ENCODE measurements at places on chromosomes 6 and 20.

DNA sequence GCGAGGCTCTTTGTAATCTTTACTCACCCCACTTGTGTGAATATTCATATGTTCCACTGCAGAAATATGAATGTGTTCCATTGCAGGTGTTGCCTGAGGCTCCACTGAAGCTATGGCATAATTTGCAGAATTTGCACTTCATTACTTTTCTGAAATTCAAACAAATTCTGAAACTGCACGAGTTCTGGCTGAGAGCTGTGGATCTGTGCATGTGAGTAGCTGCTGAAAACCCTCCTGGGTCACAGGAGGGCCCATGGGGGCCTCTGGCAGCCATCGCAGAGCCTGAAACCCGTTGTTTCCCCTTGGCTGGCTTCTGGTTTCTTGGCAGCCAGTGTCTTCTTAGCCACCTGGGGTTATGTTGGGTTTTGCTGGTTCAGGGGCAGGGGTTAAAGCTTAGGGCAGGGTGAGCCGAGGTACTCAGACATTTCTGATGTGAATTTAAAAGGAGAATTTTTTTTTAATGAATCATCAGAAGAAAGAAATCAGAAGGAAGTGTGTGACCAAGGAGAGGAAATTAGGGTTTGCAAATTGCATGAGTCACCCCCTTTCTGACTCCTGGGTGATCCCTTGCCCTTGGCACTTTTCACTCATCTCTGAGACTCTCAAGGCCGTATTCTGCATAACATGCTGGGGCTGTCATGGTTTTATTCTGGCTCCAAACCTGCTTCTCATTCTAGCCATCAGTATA, 40.6 kb downstream of the TOX2 start:
- DNase-seq = no peak

- DNase-seq = no peak
Observed at GRCh38 chr6:158903801-158904200, 84.6 kb upstream of the EZR start.

- DNase-seq = no peak
Observed at GRCh38 chr6:43235841-43236240, 6.6 kb upstream of the DNPH1 start.

DNA sequence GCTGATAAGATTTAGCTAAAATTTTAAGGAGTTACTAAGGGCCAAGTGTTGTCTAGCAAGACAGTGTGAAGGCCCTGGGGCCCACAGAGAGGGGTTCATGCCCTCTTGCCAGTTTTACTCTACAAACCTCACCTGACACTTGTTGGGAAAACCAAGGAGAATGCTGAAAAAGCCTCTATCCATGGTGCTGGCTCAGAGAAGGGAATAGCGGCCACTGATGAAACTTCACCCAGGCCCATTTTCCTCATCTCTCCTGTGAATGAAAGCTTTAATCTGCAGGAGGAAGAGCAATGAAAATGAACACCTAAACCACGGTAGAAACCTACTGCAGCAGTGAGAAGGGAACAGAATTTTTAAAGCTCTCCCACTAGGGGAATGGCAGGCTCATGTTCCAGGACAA, 317.3 kb upstream of the CNR1 start:
- no peak for DNase-seq

DNA sequence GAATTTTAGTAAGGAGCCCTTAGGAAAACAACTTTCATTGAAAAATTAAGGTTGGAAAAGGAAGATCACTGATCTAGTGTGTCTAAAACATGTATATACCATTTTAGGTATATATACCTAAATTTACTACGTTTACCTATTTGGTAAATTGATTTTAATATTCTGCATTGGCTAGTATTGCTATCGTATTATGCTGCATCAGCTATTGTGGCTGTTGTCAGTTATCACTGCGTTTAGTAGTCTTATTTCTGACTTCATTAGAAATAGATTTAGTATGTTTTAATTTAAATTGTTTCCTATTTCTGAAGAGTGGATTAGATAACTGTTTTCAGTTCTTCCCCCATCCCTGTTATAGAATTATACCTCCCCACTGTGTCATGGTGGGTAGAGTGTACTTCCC, 101.7 kb upstream of the ARG1 start:
- no peak for DNase-seq

GRCh38 chr6:82711971-82712370, 348.4 kb downstream of the TPBG start:
- DNase-seq = no peak

DNA sequence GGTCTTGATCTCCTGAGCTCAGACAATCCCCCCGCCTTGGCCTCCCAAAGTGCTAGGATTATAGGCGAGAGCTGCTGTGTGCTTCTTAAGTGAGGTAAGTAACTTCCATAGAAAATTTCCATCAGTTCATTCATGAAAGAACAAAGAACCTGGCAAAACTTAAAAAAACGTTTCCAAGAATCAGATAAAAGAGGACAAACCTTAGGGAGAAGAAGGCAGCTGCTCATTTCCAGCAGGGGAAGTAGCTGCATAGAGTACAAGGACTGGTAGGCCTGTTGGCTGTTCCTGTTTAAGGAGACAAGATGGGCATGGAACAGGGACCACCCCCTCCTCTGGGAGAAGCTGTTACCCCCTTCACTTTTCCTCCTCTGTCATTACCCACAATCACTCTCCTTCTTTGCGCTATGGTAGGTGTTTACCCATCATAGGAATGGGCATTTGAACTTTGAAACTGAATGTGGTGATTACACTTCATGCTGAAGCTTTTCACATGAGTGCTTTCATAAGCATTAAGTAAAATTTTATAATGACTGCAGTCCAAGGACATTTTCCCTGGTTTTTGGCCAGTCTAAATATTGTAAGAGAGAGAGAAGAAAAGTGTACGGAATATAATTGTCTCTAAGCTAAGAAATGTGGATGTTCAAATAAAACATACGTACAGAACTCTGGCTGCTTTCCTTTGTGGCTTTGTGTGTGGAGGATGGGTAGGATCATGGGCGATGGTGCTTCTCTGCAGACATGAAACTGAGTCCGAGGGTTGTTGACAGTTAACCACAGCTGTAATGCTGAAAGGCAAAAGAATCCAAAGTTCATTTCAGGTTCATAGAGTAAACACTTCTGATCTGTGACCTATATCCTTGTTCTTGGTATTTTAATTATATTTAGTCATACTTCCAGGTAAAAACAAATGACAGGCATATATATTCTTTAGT, 56.4 kb downstream of the CCN2 start:
- DNase-seq = no peak

- no peak for DNase-seq
Observed at GRCh38 chr6:89073014-89073620, 7.4 kb upstream of the PNRC1 start.

GRCh38 chr6:28336284-28337120, 554 bp upstream of the ZSCAN31 start:
- DNase-seq = no peak

DNA sequence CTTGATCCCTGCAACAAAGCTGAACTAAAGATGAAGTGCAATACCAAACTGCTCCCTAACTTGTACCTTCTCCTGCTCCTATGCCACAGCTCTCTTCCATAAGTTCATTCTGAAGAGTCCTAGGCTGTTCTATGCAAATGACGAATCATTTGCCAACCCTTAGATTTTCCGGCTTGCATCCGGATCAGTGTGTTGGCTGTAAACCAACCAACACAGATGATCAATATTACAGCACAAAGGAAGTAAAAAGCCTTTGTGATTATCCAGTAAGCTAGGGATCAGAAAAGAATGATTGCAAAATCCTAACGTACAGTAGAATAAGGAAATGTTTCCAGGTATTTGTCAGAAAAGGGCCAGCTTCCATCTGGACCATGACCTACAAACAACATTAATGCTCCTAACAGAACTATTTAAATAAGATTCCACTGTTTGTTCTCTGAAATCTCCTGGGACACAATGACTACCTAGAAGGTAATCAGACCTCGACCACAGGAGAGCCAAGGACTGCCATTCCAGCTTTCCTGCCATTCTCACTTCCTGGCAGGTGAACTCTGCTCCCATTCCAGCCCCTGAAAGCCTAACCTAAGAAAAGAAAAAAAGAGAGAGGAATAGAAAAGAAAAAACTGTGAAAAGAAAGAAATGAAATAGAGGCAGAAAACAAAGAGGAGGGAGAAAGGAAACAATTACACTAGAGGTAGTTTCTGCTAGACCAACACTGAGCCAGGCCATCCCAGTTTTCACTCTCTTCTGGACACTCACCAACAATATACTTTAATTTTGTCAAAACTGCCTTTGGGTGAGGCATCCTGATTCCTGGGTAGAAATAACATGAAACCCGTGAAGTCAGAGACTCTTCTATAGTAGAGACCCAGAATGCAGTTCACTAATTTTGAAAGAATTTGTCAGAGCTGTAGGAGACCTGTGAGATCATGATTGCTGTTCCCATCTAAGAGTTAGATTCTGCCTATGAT, 19.7 kb downstream of the GMDS start:
- no peak for DNase-seq

DNA sequence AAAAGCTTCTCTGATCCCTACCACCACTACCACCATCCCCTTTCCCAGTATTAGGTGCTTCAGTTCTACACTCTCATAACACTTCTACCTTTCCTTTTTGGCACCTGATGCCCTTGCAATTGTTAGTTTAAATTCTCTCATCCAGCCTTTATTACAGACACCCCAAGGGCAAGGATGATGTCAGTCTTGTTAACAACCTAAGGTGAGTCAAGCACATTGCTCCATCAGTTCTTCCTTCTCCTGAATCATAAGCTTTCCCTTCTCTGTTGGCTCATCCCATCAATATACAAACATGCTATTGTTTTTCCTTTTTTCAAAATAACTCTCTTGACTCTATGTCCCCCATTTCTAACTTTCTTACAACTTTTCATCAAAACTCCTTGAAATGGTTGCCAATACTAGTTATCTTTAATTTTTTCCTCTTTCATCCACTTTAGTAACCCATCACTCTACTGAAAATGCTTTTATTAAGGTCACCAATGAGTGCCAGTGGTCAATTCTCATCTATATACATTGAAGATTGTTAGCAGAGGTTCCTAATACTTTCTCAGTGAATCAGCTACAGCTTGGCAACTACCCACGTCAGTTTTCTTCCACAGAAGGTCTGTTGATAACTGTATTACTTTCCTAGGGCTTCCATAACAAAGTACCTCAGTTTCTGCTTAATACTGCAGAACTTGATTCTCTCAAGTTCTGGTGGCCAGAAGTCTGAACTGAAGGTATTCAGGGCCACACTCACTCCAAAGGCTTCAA, 97.1 kb upstream of the FLRT3 start:
- no peak for DNase-seq

- DNase-seq = no peak
Observed at GRCh38 chr6:107729098-107729497, 95.0 kb downstream of the SCML4 start.

DNA sequence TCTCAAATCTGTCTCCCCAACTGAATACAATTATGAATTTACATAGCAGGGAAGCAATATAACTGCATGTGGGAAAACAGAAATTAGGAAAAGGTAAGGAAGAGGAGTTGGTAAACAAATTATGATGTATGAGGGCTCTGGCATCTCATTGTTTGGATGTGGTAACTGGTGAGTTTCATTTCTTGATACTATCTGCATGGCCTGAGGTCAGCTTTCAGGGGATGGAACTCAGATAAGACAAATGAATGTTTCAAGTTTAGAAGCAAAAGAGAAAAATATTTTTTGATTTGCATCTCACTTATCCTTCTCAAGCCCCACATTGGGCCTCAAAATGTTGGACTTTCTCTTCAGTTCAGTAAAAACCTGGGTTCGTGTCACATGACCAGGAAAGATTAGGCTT, 302.2 kb upstream of the GJE1 start:
- DNase-seq = no peak

DNA sequence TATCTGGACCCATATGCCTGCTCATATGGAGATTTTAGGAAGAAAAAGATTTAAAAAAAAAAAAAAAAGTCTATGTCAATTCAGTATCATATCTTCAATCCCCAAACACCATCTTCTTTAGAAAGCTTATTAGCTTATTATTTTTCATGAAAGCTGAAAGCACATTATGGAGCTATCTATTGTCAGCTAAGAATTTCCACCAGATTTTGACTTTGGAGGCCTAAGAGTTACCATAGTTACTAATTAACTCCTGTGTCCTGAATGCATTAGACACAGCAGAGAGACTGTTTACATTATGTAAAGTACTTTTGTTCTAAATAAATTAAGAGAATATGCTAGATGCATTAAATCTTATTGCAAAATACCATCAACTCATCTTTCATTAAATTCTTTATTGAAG, 255.5 kb upstream of the NRSN1 start:
- DNase-seq = no peak

GRCh38 chr6:169445661-169446581, 192.3 kb upstream of the THBS2 start:
- DNase-seq = no peak

GRCh38 chr6:31730631-31731086, 1.6 kb upstream of the DDAH2 start:
- DNase-seq = no peak

DNA sequence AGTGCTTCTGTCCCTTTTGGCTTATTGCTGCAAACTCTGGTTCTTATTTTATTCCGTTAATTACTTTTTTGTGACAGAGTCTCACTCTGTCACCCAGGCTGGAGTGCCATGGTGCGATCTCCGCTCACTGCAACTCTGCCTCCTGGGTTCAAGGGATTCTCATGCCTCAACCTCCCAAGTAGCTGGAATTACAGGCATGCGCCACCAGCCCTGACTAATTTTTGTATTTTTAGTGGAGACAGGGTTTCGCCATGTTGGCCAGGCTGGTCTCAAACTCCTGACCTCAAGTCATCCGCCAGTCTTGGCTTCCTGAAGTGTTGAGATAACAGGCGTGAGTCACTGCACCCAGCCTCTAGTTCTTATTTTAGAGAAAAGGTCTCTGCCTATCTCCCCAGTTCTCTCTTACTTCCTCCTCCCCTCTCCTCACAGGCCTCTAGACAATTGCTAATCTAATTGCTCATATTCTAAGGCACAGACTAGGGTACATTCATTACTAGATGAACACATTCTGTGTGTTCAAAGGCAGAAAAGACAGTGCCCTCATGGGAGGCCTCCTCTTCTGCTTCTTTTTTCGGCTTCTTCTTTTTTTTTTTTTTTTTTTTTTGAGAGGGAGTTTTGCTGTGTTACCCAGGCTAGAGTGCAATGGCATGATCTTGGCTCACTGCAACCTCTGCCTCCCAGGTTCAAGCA, 27.0 kb downstream of the EDEM2 start:
- no peak for DNase-seq

DNA sequence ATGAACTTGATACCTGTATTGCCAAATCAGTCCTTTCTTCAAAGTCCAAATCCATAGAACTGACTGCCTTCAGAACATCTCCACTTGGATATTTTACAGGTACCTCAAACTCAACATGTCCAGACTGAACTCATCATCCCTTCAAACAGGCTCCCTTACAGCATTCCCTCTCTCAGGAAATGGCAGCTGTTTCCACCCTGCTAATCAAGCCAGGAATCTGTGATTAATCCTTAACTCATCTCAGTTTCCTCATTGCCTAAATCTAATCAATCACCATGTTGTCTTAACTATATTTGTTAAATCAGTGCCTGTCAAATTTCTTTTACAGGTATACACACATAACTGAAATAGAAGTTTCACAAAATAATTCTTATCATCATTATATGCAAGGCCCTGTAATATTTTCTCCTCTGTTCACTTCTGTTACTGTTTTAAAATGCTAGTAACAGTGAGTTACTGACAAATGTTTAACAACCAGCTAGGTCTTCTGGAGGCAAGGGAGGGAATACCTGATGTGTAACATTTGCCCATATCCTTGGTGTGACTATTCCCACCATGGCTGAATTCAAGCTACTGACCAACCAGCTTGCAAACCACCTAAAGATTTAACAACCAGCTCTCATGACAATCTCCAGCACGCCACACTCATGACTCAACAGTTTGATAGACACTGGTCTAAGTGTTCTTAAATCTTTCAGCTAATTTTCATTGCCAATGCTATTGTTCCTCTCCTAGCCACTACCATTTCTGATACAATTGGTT, 124.9 kb downstream of the ADAT2 start:
- no peak for DNase-seq

GRCh38 chr20:48777005-48777404, 50.8 kb downstream of the PREX1 start:
- DNase-seq = no peak
